Effector memory CD8-positive, alpha-beta T cell (primary cell): ENCODE measurements at places on chromosomes 2 and 18.
A peak's percentile ranks its signal among the peaks of the same experiment; 100 is the strongest.

DNA sequence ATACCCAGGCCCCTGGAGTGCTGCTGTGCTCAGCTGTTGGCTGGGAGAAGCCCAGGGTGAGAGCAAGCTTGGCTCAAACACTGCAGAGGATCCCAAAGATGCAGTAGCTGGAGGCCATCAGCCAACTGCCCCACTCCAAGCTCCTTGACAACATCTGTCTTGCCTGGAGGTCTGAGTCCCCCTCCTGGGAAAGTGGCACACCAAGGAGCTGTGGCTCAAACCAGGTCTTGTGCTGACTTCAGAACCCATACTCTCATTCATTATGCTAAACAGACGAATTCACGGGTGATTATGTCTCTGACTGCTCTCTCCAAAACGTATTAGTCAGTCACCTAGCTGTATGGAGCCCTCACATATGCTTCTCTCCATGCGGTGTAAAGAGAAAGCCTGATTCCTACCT, 206.1 kb downstream of the TTC32 start:
- no peak for DNase-seq

DNA sequence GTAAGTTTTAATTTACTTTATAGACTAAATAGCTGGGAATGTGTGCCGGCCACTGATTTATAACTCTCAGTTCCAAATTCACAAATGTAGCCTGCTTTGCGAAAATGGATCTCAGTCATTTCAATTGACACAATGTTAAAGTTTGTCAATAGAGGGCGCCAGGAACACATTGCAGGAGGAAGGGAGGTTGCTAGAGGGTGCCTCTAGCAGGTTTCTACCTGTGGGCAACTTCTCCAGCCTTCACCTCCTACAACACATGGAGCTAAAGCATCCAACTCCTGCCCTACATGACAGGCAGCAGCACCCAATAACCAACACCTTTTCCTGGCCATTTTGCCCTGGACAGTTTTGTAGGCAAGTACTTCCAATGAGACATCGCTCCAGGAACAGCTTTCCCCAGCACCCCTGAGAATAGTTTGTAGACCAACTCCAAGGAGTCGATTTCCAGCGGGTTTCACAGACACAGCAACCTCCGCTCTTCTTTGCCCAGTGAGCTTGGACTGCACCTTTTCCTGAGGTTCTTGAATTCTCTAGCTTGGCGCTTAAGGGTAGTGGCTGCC, 784.8 kb upstream of the CDH2 start:
- no peak for DNase-seq

- no peak for DNase-seq
Measured at GRCh38 chr18:35730691-35731370, 149.3 kb downstream of the GALNT1 start.

DNA sequence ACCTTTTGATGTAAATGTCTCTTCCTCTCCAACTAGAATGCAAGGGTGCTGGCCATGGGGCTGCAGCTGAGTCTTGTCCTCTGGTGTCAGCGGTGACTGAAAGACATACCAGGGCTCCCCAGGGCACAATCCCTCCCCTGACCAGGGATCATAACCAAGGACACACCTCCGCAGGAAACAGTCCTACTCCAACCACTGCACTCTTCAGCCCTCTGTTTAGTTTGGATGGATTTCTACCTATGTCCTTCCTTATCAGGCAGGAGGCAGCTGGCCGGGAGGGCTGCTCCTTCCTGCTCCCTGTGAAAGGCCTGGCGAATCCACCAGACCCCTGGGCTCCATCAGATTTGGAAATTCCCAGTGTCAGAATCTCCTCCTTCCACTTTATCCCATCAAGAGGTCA, 185.2 kb upstream of the ID2 start:
- no peak for DNase-seq

DNA sequence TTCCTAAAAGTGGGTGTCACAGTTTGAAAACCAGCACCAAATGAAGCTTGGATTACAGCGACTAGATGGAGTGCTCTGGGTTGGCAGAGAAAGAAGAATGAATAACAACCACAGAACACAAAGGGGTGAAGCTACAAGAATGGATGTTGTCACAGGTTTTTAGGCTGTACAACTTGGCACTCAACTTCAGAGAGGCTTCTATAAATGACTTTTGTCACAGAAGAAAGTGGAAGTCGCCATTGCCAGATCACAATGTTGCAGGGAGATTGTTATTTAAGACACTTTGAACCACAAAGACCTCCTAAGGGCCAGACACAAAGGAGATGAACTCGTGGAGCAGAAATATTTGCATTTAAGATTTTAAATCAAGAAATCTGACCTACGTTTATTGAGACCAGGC, 354.2 kb downstream of the CDH7 start:
- no peak for DNase-seq

DNA sequence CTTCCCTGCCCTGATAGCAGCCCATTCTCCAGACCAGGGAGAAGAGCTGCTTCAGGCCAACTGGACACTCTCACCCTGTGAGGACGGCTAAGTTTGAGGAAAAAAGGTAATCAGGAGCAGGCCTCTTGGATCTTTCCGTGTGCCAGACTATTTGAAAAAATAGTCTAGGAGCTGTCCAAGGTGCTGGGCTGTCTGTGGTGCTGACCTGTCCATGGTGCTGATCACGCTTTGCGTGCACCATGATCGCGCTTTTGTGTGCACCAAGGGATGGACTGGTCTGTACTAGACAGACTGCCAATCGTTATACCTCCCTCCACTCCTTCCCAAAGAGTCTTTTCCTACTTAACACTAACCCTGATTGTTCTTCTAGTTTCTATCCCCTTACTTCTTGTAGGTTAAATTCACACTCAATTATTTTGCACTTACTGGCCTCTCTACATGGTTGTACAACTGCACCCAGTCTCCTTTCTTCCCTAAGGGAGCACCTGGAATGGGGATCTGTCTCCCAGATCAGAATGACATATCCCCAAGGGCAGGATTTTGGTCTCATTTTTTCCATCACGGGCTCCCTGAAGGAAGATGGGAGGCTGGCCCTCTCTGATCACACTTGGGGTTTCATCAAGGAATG, 295.4 kb downstream of the CELF4 start:
- DNase-seq, result no peak

DNA sequence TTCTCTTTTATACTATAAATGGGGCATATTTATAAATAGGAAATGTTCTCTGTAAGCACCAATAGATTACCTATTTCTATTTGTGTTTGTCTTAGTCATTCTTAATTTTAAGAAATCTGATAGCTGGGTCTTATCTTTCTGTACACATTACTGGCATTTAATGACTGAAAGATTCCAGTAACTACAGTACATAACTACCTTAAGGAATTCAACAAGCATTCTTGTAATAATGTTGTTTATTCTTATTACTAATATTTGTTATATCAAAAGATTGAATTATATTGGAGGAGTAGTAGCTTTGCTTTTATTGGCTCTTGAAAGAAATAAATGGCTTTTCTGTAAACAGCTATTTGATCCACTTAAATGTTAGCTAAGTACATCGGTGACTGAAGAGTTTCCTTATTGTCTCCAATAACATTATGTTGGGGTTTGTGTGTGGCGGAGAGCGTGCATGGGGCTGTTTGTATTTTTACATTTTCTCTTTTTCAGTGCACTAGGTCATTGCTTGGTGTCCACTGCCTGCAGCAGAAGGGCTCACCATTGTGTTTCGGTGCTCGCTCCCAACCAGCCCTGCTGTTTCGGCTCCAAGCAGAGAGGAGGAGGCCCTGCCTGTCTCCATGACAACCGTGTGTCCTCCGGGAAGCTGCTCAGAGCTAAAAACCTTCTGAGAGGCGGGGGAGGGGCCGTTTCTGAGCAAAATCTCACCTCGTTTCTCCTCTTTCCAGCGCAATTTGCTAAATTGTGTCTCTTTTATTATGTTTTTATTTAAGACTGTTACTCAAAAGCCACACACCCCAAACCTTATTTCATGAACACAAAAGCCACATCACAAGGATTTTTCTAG, 112.5 kb upstream of the SLC38A11 start:
- no peak for DNase-seq

GRCh38 chr2:26725521-26725820, 32.9 kb downstream of the KCNK3 start:
- DNase-seq, result no peak

DNA sequence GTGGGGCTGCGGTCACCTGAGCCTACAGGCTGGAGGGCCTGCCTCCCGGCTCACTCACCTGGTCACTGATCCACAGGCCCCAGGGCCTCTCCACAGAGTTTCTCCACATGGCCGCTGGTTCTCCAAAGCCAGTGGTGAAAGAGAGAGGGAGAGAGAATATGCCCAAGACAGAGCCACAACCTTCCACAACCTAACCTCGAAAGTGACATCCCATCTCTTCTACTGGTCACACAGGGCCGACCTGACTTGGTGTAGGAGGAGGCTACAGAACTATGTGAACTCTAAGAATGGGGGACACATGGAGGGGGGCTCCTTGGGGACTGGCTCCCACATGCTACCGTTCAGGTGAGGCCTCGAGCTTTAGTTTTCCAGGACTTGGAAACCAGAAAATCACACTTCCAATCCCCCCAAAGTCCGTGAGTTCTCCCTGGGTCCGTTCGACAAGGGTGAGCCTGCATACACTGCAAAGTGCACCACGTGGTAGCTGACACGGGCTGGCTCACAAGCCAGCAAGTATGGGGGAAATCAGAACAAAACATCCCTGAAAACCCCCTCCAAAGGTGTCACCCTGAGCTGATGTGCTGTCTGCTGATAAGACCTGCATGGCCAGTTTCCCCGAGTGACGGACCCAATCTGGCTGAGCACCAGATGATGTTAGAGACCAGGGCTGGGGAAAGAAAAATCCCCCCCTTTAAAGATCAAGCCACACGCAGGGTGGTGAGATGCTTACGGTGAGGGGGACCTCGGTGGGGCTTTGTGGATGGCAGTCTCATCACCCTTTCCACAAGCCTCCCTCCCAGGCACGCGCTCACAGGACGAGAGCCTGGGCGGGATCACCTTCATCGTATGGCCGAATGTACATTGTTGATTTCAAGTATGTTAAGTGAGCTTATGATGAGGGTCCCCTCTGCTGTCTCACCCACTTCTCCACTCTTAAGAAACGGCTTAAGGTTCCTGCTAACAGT, 54.2 kb upstream of the SEMA4C start:
- peak; percentile 29 for DNase-seq

- DNase-seq, result no peak
Measured at GRCh38 chr2:171431677-171432167, 2.1 kb downstream of the METTL8 start.

- DNase-seq, result no peak
Measured at GRCh38 chr18:13108330-13108729, 110.2 kb upstream of the LDLRAD4 start.

DNA sequence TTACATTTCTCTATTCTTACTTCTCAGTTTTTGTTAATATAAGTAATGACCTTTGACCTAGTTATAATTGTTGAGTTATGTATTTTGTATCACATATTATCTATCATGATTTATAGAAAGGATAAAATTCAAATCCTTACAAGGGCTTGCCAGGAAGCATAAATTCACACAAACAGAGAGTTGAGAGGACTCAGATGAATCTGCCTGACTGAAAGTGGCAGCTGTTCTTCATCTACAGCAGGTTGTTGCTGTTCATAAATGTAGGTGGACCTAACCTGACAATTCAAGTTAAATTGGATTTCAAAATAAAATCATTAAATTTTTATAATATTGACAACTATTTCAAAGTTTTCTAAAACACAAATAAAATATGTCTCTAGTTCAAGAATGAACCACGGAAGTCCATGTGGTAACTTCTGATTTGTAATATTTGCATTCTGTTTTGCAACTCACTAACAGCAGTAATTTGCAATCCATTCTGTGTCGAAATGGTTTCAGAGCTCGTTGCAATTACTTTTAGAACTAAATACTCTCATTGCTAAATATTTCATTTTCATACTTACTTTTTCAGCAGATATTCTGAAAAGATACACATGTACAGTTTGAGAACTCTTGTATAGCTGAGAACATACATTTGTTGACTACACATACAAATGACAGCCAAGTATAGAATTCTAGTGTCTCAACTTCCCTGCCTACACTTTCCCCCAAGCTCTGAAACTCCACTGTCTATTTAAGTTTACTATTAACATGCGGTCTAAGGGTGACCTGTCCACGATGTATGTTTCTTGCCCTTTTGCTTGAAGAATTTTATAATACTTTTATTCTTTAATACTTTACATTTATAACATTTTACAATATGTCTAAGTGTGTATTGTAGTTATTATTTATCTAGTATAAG, 25.7 kb downstream of the SCN7A start:
- no peak for DNase-seq

GRCh38 chr18:13246591-13246990, 28.0 kb downstream of the LDLRAD4 start:
- no peak for DNase-seq

DNA sequence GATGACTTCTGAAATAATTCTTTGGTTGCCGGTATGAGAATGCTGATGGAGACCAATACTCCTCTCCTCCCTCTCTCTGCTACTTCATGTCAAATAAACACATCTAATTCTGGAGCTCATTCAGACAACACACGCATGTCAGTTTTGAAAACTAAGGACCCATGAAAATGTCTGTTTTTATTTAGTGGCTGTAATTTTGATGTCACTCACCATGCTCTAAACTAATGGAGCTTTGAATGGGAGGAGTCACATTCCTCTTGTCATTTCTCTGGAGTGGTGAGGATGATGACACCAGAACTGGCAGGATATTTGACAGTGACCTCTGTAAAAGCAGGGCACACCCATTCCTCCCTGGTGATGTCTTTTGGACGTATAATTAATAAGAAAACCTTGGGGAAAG, 163.0 kb downstream of the PHLPP1 start:
- DNase-seq, result no peak

GRCh38 chr2:166230024-166230723, 102.4 kb upstream of the SCN1A start:
- DNase-seq, result no peak

- DNase-seq, result no peak
Measured at GRCh38 chr2:240917684-240918257, 11.6 kb downstream of the CROCC2 start.

GRCh38 chr2:165776796-165777195, 17.3 kb downstream of the GALNT3 start:
- no peak for DNase-seq

GRCh38 chr2:133223226-133223625, 345.0 kb downstream of the NCKAP5 start:
- DNase-seq, result no peak

DNA sequence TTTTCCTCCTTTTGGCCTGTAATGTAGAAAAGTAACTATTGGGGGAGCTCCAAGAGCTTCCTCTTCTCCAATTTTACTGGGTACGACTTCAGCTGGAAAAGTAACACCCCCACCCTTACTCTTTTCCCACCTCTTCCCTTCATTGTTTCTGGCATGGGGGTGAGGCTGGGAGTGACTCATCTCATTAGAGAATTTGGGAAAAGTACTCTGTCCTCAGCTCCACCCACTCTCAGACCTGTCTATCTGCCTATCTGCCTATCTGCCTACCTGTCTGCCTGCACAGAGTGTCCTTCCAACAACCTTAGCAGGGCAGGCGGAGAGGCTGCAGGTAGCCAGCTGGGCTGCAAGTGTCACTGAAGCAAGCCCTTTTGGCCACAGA, 93.6 kb downstream of the EPHA4 start:
- DNase-seq, result no peak
